ENCODE measurements at places on chromosomes 3 and 15. TPM values are rescaled to one million over a fixed set of nuclear protein-coding genes. Genes with fewer than 3 reads are reported as not detected.

The SCG5 gene
- not detected for total RNA-seq

The AGTR1 gene
- total RNA-seq: 3.8 TPM

The SLC9C1 gene
- total RNA-seq: 1.7 TPM

The RNF168 gene
- total RNA-seq: 56.1 TPM

DNA sequence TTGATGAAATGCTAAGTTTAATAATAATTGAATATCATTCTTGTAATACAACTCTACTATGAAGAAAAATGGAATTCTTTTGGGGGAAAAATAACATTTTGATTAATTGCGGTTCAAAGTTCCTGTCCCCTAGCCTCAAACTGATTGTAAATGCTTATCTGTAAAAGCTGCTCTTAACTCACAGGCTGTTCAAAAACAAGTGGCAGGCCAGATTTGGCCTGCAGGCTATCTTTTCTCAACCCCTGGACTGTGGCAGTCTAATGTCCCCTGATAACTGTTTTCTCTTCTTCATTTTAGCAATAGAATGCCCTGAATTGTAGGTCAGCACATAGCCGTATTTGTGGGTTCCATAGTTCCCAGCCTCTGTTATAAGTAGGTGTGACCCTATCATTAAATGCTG is 23.5 kb upstream of the SAMMSON start:
- no peak for DNase-seq

GRCh38 chr15:48627260-48627940 is 18.1 kb downstream of the FBN1 start:
- no peak for DNase-seq

DNA sequence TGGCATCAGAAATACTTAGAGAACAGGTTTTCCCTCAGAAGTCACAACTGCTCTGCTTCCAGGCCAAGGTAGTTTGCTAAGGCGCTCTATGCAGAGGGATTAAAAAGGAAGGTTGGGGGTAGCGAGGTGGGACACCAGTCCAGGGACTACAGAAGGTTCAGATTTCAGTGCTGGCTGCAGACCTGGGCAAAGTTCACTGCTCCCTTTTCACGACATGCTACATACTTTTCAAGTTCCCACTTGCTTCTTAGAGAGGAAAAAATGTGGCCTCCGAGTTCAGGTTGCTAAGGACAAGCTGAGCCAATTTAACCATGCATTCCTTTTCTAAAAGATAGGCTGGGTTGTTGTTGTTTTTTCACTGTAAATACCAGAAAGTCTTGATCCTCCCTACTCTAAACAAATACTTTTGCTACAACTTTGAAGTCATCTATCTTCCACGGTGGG is 158.6 kb upstream of the NR2F2 start:
- DNase-seq: no peak

GRCh38 chr3:33184863-33185262 is 33.7 kb downstream of the SUSD5 start:
- DNase-seq: no peak

Data from Peyer's patch (tissue), 4 donors.